ENCODE measurements at places on chromosomes 4 and X.

GRCh38 chrX:20668550-20668949 is 401.8 kb upstream of the RPS6KA3 start:
- DNase-seq: no peak

DNA sequence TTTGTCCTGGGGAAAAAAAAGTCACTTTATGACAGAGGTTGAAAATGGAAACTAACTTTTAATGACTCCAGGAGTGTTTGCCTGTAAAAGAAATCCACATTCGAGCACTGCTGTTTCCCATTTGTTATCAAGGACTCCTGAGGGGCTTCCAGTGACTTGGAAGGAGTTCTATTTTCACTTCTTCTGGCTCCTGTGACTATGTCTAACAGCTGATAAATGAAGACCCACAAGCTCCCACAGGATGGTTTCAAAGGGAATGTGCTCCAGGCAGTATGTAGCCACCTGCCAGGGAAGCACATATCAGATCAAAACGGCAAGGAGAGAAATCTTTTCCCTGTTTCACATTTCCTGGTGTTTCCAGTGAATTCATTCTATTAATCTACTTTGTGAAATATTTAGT is 159.8 kb upstream of the FAM241A start:
- DNase-seq: no peak

DNA sequence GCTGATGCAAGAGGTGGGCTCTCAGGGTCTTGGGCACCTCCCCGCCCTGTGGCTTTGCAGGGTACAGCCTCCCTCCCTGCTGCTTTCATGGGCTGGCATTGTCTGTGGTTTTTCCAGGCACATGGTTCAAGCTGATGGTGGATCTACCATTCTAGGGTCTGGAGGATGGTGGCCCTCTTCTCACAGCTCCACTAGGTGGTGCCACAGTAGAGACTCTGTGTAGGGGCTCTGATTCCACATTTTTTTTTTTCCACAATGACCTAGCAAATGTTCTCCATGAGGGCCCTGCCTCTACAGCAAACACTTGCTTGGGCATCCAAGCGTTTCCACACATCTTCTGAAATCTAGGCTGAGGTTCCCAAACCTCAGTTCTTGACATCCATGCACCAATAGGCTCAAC is 657.9 kb upstream of the CT83 start:
- DNase-seq: no peak

GRCh38 chr4:43223820-43224219 is 331.3 kb downstream of the GRXCR1 start:
- no peak for DNase-seq

DNA sequence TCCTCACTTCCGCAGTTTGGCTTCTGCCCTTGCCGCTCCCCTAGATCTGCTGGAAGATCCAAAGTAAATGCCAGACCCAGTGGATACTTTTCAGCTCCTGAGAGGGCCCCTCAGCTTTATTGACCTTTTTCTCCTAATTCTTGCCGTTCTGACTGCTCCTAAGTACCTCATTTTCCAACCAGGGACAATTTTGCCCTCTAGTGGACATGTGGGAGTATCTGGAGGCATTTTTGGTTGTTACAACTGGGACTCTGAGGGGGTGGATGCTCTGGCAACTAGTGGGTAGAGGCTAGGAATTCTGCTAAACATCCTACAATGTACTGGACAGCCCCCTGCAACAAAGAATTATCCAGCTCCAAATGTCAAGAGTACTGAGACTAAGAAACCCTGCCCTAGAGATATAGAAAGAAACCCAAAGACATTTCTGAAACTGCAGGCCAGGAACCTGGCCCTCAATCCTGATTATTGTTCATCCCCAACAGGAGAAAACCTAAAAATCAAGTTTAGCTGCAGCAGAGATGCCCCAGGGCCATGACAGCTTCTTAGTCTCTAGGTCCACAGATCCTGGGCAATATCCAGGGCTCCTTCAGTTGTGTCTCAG is 3.4 kb downstream of the TEX13B start:
- DNase-seq: peak; percentile 13

- DNase-seq: no peak
Measured at GRCh38 chr4:172725581-172725980, 443.0 kb upstream of the GALNT7 start.

DNA sequence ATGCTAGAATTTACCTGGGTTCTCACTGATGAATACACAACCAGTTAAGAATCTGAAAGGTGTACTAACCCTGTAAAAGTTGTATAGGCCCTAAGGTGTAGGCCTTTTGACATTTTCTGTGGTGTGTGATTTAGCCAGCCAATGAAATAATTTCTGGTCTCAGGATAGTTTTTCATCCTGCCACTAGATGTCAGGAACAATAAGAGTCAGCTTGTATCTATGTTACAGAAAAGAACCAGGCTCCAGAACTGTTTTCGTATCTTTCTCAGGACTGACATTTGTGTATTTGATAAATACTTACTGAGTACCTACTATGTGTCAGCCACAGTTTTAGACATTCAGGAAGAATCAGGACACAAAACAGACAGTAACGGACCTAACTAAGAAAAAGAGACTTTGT is 673.6 kb upstream of the TENM3 start:
- no peak for DNase-seq

All from CD4-positive, alpha-beta T cell treated with Interleukin-10 for 1 hour (primary cell).